ENCODE measurements at places on chromosomes 2 and 18.

DNA sequence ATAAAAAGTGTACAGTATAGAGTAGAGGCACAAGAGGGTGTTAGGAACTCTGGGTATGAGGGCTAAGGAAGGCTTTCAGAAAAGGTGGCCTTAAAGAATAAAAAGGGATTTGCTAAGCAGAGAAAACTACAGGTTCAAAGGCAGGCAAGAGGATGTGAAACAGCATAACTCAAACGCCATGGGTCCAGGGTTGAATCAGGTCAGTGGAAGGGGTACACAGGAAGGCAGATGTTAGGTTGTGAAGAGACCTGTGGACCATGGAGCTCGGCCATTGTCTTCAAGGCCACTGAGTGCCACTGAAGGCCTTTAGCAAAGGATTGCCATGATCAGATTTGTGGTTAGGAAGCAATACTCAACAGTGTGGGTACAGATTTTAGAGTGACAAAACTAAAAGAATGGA, 108.2 kb upstream of the FAM98A start:
- DNase-seq: no peak

GRCh38 chr2:217918308-217919024, 84.3 kb downstream of the TNS1 start:
- no peak for DNase-seq

GRCh38 chr2:45648636-45649035, 2.8 kb upstream of the PRKCE start:
- no peak for DNase-seq

- no peak for DNase-seq
Observed at GRCh38 chr18:72867746-72868584, at the start of gene NETO1. Gene NETO1 (minus strand): TSS chr18:72867987. CDS start chr18:72867291, 696 bp downstream.

GRCh38 chr2:38115216-38116032, 39.5 kb upstream of the CYP1B1 start:
- DNase-seq: peak; percentile 80

DNA sequence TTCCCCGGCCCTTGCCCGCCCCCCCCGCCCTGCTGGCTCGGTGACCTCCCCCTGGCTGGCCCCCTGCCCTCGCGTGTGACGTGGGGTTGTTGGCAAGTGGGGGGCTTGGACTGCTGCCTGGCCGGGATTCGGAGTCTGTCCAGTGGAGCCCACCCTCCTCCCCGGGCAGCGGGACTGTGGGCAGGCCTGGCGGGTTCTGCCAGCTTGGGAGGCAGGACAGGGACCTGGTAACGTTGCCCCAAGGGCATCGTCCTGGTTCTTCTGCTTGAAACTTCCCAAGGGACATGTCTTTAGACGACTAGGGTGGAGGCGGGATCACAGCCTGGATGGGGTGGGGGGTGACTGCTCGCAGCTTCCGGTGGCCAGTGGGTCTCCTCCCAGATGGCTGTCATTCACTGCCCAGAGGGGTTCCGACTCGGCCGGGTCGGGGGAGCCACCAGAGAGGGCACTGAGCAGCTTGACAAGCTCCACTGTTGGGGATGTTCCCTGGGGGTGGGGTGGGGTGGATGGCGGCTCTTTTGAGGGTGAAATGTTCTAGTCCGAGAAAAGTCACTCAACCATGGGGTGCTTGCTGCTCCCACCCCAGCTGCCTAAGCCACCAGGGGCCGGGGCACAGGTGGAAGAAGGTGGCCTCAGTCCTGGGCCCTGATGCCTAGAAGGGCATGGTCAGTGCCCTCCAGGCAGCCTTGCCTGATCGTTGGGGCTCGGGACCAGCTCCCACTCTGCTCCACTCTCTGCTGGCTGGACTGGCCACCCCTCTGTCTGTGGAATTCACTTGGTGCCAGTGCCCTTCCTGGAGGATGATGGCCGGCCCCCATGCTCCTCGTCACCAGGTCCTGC, 4.3 kb upstream of the HS6ST1 start:
- no peak for DNase-seq

DNA sequence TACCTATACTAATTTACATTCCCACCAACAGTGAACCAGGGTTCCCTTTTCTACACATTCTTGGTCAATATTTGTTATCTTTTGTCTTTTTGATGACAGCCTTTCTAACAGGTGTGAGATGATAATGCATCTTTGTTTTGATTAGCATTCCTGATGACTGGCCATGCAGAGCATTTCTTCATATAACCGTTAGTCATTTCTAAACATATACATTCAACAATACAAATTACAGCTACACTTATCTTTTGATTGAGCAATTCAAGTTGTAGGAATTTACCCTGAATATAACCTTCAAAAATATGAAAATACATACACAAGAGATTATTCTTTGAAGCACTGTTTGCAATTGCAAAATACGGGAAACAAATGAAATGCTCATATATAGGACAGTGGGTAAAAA, 94.9 kb downstream of the TMEM131 start:
- DNase-seq: peak; percentile 78

DNA sequence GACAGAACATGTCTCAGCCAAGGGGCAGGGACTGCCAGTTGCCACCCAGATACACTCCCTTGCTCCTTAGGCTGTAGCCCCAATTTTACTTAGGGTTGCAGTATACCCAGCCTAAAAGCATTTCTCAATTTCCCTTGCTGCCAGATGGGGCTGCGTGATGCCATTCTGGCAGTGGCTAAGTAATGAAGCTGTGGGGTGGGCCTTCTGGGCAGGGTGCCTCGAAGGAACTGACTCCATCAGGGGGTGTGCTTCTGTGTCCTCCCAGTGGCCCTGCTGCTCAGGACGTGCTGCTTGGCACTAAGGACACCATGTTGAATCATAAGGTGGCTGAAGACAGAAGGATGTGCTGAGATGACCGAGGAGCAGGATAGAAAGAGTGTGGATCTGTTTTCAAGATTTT, 74.2 kb downstream of the VWA3B start:
- DNase-seq: no peak

GRCh38 chr2:36469106-36469477, 113.5 kb downstream of the CRIM1 start:
- DNase-seq: no peak

GRCh38 chr2:101781791-101782426, 84.4 kb downstream of the MAP4K4 start:
- no peak for DNase-seq

DNA sequence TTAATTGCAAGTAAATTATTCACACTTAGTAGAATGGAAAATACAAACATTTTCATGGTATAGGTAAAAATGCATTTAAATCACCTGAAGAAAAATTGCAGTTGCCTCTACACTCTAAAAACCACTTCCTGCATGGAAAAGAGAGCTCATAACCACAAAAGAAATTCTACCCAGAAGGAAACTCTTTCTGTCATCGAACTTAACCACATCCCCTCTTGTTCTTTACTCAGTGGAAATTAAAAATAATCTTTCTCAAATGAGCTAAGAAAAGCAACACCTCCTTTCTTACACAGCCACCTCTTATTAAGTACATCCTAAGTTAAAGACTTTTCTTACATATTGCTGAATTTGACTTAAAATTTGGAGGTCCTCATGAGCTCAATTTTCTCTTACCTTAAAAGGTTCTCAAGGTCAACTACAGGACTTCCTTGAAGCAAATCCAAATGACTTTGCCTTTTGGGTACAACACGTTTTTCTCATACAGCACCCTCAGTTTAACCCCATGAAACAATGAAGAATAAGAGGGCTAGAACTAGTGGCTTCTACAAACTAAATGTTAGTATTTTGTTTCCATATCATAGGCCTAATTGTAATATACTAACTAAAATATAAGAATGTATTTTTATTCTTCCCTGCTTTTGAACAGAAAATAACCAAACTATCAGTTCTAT, 109.1 kb upstream of the CRIM1 start:
- DNase-seq: peak; percentile 19

GRCh38 chr2:82215212-82215611, 1910.7 kb upstream of the LRRTM1 start:
- DNase-seq: no peak

- no peak for DNase-seq
Observed at GRCh38 chr2:215841175-215841816, 172.1 kb downstream of the MREG start.

DNA sequence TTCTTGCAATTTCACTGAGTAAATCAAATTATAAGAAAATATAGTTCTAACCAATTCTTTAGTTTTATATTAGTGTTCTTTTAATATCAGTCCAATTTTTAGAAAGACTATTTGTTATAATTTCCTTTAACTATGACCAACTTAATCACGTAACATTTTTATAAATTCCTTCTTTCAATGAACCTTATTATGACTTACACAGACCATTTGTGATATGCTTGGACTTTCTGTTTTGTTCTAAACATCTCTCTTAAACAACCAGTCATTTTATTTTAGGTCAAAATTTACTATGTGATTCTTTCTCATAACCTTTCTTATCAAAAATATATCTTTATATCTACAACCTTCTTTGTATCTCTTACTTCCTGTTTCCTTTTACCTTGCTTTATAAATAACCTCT, 39.5 kb upstream of the DYNAP start:
- DNase-seq: peak; percentile 10

GRCh38 chr2:20634507-20635112, 16.3 kb downstream of the HS1BP3 start:
- peak; percentile 69 for DNase-seq
